ENCODE measurements at places on chromosomes 4 and X.
A peak's percentile ranks its signal among the peaks of the same experiment; 100 is the strongest.

GRCh38 chr4:71241501-71242288 is 97.1 kb upstream of the SLC4A4 start:
- peak; percentile 67 for DNase-seq

DNA sequence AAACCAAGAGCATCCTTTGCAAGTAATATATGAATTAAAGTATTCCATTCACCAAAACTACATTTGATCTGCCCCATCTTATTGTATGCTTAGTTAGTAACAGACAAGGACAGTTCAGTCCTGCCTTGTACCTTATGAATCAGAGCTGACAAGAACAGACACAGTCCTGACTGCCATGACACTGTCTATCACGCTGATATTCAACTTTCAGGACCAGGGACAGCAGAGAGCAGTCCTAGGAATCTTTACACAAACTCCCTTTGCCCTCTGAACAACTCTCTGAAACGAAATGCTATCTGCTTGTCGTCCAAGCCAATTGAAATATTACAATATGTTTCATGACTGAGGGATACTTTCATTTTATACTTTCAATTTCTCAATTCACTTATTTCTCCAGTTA is 268.6 kb upstream of the VCX start:
- no peak for DNase-seq

- no peak for DNase-seq
Measured at GRCh38 chr4:173508386-173509035, 21.5 kb downstream of the HAND2 start.

DNA sequence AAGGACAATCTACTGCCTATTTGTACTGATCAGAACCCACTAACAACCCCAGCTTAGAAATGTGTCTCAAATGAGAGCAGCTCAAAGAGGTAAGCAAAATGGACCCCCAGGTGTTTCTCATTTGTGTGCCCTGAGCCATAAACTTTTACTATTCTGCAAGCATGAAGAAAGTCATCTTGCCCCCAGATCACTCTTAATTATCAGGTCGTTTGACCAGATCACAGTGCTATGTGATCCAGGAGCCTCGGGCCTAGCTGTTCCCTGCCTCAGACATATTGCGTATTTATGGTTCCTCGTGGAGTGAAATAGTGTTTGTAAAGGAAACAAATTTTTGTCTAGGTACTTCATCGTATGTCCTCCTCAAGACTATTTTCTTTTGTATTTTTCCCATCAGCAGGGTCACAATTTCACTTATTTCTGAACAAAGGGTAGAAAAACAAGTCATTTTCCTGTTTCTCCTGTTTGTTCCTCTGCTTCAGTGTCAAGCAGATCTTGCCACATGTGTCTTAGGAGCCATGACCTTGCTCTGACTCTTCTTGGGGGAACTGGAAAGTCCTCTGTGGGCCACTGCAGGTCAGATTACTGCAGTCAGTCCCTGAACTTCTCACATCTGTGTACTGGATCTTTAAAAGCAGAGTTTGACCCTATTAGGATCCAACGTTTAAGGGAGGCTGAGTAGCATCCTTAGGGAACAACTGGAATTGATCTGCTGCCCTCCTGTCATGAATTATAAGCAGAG is 194.9 kb downstream of the PALLD start:
- DNase-seq, result no peak

DNA sequence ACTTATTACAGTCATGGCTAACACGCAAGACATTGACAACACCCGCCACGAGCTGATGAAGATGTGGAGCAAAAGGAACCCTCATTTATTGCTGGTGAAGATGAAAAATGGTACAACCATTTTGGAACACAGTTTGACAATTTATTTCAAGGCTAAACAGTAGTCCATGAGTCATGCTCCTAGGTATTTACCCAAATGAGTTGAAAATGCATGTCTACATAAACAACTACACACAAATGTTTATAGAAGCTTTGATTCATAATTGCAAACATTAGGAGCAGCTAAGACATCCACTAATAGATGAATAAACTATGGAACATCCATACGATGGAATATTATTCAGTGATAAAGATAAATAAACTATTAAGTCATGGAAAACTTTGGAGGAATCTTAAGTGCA is 580.1 kb downstream of the RAPGEF2 start:
- no peak for DNase-seq

GRCh38 chrX:49919617-49920016 is 2.8 kb upstream of the CLCN5 start:
- DNase-seq, result peak; percentile 53

- no peak for DNase-seq
Measured at GRCh38 chr4:157280673-157281072, 60.1 kb downstream of the GRIA2 start.

DNA sequence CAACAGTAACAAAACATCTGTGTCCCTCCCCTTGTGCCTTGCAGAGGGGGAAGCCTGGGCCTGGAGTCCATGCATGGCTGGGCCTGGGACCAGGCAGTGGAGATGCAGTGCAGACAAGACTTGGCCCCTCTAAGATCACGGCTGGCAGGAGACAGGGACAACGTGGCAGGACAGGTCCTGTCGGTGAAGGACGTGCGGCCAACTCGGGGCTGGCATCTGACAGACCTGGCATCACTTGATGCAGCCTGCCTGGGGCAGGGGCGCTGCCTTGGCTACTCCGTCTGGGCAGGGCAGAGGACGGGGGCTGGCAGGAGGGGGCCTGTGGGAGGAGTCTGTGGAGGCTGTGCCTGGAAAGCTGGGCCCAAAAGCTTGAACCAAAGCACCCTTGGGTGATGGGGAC is 112.1 kb downstream of the CPZ start:
- no peak for DNase-seq

- no peak for DNase-seq
Measured at GRCh38 chr4:25437926-25438325, 60.9 kb downstream of the ANAPC4 start.

- DNase-seq, result peak; percentile 44
Measured at GRCh38 chrX:19846995-19847790, 40.2 kb downstream of the SH3KBP1 start.

DNA sequence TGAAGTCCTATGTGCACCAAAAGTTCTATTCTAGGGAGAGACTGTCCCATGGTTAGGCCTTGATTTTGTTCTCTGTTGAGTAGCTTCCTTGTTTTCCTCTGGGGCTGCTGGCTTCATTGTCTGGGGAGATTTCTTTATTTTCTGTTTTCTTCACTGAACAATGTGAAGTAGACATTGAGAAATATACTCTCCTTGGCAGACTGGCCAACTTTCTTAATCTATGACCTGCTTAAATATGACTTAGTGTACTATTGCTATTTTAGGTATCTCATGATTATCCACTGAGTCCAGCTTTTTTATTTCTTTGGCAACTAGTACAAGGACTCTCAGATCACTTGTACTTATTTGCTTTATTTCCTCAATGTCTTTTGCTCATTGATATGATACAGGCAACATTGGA is 1594.6 kb downstream of the ARAP2 start:
- DNase-seq, result no peak

DNA sequence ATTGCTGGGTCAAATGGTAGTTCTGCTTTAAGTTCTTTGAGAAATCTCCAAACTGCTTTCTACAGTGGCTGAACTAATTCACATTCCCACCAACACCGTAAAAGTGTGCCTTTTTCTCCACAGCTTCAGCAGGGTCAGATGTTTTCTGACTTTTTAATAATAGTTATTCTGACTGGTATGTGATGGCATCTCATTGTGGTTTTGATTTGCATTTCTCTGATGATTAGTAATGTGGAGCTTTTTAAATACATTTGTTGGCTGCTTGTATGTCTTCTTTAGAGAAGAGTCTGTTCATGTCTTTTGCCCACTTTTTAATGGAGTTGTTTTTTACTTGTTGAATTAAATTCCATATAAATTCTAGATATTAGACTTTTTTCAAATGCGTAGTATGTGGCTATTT is 257.5 kb upstream of the ANKRD50 start:
- DNase-seq, result no peak

GRCh38 chrX:37641859-37642258 is 43.7 kb upstream of the XK start:
- no peak for DNase-seq

- DNase-seq, result no peak
Measured at GRCh38 chr4:5037553-5038551, 13.4 kb upstream of the STK32B start.

DNA sequence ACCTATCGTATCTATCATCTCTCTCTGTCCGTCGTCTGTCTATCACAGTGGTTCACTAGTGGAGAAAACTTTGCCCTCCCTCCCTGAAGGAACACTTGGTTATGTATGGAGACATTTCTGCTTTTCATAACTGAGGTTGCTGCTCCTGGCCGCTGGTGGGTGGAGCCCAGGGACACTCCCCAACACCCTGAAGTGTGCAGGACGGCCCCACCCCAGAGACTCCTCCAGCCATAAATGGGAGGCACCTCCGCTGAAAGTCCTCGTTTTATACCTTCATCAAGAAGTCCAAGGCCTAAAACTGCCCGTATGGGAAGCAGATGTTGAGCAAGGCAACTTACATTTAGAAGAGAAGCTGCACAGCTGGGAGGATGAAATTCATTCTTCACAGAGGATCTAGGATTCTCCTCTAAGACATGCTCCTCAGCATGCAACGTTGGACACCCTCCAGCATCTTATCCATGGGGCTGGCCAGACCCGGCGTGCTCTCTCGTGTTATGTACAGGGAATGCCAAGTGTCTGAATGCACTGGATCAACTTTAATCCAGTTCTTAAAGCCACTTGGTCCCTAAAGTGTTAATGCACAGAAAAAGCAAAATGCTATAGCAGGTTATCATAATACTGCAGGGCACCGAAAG is 43.5 kb downstream of the PRKX start:
- no peak for DNase-seq

DNA sequence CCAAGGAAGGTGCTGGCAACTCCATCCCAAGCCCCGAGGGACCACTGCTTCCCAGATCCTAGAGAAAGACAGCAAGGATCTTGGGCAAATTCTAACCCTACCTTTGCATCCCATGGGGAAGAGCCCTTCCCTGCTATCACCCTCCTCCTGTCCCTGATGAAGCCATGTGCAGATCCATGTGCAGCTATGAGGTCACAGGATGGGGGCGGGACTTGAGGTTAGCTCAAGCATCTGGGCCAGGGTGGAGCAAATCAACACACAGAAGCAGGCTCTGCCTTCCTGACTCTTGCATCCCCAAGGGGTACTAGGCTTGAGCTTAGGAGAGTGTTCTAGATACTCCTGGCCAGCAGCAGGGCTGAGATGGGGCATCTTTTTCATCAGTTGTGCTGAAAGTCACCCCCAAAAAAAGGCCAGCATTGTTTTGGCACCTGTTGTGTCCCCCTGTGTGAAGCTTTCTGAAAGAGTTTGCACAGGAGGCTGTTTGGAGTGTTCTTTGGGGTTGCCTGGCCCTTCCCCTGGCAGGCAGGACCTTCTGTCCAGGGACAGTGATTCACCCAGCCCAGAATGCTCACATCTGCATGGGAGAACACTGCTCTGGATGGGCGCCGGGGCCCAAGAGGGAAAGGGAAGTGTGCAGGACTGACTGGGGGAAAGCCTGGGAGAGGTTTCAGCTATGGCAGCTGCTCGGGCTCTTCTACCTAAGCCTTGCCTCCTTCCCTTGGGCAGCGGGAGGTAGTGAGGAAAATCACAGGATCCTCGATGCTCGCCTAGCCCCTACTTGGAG is 50.8 kb downstream of the PRPS1 start:
- peak; percentile 90 for DNase-seq

- no peak for DNase-seq
Measured at GRCh38 chr4:55364691-55365344, 18.8 kb downstream of the SRD5A3 start.

- DNase-seq, result no peak
Measured at GRCh38 chr4:102678107-102678506, 82.7 kb downstream of the MANBA start.

DNA sequence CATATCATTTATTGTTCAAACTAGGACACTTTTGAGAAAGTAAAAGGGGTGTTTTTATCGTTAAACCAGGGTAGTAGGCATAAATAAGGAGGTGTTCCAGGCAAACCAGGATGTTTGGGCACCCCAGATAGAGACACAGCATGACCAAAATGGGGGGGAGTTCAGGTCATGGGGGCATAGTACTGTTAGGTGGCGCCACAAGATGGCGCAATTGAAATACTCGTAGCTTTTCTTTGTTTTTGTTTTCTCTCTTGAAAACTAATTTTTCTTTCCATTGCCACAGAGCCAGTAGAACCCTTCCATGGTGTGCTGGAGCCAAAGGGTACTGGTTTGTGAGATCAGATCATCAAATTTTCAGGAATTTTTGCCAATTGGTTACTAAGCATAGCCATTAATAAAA is 283.4 kb downstream of the BCOR start:
- DNase-seq, result no peak

DNA sequence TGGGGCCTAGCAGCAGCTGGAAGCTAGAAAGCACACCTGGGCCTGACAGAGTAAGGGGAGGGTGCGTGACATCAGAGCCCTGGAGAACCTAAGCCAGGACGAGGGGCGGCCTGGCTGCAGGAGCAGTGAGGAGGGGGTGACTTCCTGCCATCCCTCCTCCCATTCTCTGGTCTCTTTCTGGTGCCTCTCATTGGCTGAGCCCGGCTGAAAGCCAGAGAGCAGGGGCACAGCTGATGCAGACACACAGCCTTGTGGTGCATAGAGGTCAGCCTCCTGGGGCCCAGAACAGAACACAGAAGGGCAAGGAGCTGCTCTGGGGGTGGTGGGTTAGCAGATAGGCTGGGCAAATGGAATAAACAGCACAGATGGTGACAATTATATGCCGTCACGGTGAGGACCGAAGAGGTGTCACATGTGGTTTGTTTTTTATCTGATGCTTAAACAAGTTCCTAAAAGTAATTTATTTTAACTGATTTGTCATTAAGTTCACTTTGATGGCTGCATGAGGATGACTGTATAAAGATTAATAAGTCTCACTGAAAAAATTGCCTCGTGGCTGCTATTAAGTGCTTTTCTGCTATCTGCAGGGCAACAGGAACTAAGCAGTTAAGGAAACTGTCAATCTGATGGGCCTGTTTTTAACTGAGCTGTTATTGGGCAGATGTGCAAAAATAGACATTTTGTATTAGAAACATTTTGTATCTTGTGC is 102.0 kb downstream of the FNIP2 start:
- DNase-seq, result no peak

DNA sequence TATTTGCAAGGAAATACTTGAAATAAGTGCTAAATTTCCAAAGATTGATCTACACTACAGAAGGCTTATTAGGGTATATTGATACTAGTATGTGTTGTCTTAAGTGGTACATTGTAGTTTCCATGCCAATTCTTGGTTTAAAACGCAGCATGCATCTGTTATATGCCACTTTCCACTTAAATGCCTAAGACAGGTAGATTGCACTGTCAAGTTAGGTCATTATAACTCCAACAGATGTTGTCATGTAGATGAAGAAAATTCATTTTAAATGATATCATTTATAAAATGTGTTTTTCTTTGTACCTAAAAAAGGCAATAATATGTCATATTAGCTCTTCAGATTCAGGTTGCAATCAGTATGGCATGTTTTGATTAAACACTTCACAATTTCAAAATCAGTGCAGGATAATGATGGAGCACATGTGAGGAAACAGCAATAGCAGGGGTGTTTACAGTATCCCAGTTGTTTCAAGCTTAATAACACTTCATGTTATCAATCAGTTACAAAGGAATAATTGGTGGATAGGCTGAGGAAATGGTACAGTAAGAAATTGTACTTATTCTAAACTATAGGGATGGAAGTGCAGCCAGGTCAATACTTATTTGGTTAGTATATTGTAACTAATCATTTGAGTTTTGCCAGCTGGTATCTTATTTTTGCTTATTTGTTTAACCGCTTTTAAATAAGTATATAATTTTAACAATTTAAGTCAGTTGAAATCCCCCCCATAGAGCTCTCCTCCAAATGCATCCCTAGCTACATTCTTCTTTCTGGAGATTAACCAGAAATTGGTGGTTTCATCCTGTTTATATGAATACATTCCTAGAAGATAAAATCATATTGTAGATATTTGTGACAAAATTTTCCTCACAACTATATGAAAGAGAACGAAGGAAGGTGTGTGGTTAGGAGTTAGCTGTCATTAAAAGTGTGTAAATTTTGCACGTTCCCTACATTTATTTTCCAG is 454.4 kb upstream of the ATOH1 start:
- DNase-seq, result no peak
